ENCODE measurements at places on chromosomes 7 and 10.

DNA sequence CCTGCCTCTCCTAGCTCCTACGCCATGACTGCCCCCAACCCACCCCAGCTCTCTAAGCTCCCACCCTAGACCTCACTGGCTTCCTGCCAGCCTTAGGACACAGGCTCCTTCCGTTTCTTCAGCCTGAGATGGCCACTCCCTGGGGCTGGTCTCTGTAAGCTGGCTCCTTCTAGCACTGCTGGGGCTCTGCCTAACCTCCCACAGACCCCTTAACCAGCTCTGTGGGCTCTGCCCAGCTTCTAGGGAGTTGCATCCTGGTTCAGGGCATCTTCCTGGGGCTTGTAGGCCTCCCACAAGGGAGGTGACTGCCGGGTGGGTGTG, 478.6 kb upstream of the KLF6 start:
- no peak for DNase-seq

DNA sequence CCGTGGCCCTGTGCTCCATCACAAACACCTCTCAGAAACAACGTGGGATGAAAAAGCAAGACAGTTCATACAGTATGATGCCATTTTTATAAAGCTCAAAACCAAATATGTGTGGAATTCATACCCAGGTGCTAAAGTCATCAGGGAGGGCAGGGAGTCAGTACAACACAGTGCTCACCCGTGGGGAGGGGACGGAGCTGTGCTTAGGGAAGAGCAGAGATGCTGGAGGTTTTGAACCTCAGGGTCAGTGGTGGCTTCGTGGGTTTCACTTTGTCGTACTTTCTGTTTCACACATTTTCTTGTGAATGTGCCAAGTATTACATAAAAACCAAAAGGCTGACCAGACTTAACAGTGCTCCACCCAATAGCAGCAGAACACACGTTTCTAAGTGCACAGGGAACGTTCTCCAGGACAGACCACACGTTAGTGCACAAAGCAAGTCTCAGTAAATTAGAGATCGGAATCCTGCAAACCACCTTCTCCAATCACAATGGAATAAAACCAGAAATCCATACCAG, 21.2 kb downstream of the ZMIZ2 start:
- no peak for DNase-seq

DNA sequence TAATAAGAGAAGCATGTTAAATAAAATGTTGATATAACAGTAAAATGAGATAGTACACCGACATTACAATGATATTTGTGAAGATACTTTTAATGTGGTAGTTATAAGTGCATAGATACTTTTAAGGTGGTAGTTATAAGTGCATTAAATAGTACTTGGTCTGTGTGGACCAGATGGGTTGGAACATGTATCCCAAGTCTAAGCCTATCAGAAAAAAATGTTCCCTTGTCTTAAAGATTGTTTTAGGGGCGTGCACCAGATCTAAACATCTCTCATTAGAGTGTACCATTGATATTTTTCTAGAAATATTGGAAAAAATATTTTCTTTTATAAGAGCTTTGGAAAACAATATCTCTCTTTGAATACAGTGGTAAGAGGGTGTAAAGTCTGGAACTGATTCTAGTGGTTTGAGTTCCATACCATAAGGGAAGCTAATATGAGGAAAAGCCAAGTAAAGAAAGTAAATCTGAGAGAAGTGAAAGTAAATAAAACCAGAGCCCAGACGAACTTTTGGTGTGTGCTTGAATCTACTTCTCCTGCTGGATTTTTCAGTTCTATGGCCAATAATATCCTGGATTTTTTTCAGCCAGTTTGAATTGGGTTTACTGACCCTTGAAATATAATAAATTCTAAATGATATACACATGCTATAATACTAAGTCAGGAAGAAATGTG, 175.3 kb downstream of the MBL2 start:
- DNase-seq: no peak

GRCh38 chr10:63058236-63058635, 74.9 kb upstream of the NRBF2 start:
- no peak for DNase-seq

DNA sequence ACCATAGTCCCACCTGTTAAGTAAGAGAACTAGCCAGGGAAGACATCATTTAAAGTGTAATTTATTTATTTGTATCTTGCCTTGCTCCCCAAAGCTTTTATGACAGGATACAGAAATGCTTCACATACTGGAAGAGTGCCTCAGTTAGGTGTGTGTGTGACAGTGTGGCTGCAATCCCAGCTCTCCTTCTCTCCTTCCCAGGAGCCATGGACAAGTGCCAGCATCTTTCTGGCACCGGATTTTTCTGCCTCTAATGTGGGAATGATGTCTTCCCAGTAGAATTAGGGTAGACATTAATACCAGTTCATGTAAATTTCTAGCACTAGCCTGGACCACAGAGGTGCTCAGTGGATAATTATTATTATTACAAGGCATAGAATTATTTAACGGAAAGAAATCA, 30.3 kb upstream of the ATXN7L1 start:
- DNase-seq: no peak

All from SW 1271 (cell line).